ENCODE measurements at places on chromosomes 11 and 22. TPM values are rescaled to one million over a fixed set of nuclear protein-coding genes. Genes with fewer than 3 reads are reported as not detected.

The NCAPH2 gene
- total RNA-seq = 89.2 TPM

The CTSW gene
- 0.71 TPM for total RNA-seq

The ATM gene
- 95.4 TPM for total RNA-seq

The SYCE3 gene
- 40.4 TPM for total RNA-seq

The VSTM5 gene
- 0.50 TPM for total RNA-seq

The FGF3 gene
- total RNA-seq = 0.50 TPM

The TMPRSS13 gene
- total RNA-seq = 0.87 TPM

The P2RX6 gene
- total RNA-seq = 24.0 TPM

The GPHA2 gene
- 7.0 TPM for total RNA-seq

The C22orf31 gene
- total RNA-seq = 1.8 TPM

The TSPAN32 gene
- total RNA-seq = 1.1 TPM

The DENND5A gene
- 88.8 TPM for total RNA-seq

The VPS37C gene
- total RNA-seq = 29.1 TPM

The XKR3 gene
- total RNA-seq = 4.9 TPM

The KDM4D gene
- 43.9 TPM for total RNA-seq

The SLC22A12 gene
- total RNA-seq = not detected

The LARGE1 gene
- total RNA-seq = 19.5 TPM

The MICAL2 gene
- total RNA-seq = 461 TPM

The OR9Q2 gene
- total RNA-seq = 0.43 TPM

The TSSK2 gene
- total RNA-seq = 66.0 TPM

The SERGEF gene
- total RNA-seq = 12.5 TPM

The OVOL1 gene
- total RNA-seq = 27.6 TPM

The MS4A4E gene
- 4.6 TPM for total RNA-seq

The TTC36 gene
- 5.7 TPM for total RNA-seq

The ANGPTL5 gene
- 0.62 TPM for total RNA-seq

The MOV10L1 gene
- total RNA-seq = 48.4 TPM

The AMOTL1 gene
- 17.1 TPM for total RNA-seq

The ARRB1 gene
- total RNA-seq = 8.4 TPM

The MAP4K2 gene
- 29.8 TPM for total RNA-seq

The BAD gene
- 110 TPM for total RNA-seq
